Fibroblast of skin of abdomen (primary cell): ENCODE measurements at places on chromosomes 12 and 14.

GRCh38 chr12:32834122-32834521 lies 62.5 kb downstream of the PKP2 start:
- DNase-seq = no peak

DNA sequence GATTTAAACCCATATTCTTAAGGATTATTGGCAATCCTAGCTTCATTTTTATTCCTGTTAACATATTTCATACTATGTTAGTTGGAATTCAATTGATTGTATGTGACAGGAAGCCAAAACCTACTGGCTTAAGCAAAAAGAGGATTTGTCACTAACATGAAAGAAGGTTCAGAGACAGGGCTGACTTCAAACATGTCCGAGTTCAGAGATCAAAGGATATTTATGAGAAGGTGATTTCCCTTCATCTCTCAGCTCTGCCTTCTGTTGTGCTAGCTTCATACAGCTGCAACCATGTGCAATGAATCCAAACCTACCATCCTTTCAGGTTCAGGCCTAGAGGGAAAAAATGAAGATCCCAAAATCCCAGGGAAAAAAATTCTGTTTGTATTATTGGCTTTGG lies 349.7 kb downstream of the ATP23 start:
- no peak for DNase-seq

- DNase-seq = peak; percentile 14
These were observed 1.9 kb upstream of the DCAF5 start for GRCh38 chr14:69154779-69155178.

DNA sequence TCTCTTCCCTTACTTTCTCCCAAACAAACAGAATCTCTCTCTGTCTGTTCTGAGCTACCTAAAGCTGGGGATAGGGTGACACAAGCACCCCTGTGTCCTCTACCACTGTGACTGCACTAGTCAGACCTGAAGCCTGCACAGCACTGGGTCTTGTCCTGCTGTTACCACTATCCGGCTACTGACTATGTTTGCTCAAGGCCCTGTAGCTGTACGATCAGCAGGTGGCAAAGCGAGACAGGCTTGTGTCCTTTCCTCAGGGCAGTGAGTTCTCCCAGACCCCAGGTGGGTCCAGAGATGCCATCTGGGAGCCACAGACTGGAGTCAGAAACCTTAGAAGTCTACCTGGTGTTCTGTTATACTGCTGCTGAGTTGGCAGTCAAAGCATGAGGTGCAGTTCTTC lies 116.4 kb downstream of the NUBPL start:
- no peak for DNase-seq

- DNase-seq = no peak
These were observed 609.0 kb downstream of the KCNH5 start for GRCh38 chr14:62436261-62436660.

GRCh38 chr12:69254046-69254445 lies 14.7 kb downstream of the CPSF6 start:
- peak; percentile 33 for DNase-seq

GRCh38 chr14:24814346-24814745 lies 180.4 kb upstream of the GZMB start:
- DNase-seq = no peak

GRCh38 chr12:131499160-131499863 lies 211.6 kb upstream of the SFSWAP start:
- no peak for DNase-seq

- no peak for DNase-seq
These were observed 9.7 kb upstream of the KRT81 start for GRCh38 chr12:52300796-52301691.

DNA sequence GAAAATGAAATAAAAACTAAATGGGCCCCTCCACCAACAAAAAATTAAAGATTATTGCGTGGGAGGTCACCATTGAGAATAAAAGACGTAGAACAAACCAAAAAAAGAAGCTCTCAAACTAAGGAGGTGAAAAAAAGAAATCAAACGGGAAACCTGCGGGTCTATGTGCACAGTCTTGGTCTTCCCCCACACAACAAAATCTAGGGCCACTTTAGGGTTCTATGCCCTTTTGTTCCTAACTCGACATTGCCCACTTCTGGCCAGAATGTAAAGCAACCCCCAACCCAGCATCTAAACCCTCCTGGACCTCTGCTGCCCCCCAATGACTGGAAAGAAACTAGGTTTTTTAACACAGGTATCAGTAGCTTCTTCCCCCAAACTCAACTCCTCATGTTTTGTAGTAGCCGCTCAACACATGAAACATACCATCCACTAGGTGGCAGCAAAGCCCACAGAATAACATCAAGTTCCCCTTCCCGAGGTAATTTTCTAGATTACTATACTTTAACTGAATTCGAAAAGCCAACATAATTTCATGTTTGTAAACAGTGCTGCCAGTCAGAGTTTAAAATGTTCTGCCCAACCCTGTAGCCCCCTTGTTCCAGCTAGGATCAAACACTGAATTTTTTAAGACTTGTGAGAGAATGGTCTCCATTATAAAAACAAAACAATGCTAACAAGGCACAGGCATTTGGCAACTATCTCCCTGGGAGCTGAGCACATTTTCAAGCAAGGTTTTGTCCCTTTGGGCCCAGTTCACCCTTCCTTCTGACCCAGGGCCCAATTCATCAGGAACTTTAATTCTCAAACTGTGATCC lies 18.7 kb downstream of the DAD1 start:
- peak; percentile 76 for DNase-seq

DNA sequence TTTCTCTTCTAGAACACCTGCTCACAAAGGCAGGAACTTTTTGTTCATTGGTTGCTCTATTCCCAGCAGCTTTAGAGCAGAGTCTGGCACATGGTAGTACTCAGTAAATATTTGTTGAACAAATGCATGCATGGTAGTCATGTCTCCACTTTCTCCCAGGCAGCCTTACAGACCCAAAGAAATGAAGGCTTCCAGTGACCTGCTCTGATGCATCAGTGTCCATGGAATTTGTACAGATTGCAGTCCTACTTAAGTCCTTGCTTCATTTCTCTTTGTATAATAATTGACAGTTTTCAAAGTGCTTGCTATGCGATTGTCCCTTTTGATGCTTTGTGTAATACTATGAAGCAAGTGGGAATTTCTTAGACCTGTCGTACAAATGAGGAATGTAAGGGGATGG lies 119.6 kb downstream of the DERA start:
- DNase-seq = no peak

GRCh38 chr12:95653771-95654546 lies 102.7 kb upstream of the USP44 start:
- peak; percentile 68 for DNase-seq

DNA sequence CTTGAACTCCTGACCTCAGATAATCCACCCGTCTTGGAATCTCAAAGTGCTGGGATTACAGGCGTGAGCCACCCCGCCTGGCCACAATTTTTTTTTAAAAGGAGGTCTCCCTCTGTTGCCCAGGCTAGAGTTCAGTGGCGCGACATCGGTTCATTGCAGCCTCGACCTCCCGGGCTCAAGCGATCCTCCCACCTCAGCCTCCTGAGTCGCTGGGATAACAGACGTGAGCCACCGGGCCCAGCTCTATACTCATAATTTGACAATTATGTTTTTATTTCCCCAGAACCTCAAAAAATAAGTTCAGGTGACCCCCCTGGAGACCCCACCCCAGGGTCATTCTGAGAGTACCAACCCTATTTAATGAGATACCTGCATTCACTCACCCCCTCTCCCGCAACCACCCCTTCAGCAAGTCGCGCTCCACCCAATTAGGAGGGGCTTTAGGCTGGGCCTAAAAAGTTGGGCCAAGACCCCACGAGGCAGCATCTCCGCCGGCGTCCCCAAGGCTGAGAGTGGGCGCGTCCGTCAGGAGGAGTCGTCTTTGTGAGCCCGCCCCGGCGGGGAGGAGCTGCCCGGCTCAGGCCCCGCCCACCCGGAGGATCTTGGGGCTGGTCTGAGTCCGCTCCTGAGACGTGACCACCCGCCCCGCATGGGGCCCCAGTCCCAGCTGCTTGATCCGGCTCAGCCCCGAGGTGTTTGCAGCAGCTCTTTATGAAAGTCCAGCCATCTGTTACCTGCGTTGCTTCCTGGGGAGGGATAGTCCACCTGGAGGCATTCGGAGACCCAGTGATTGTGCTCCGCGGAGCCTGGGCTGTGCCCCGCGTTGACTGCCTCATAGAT lies at the start of gene ANKRD33:
ANKRD33 (plus strand) TSS at position 628 of the 840 bp plus-strand sequence; CDS start at position 712, 84 bp downstream.
- DNase-seq = no peak

DNA sequence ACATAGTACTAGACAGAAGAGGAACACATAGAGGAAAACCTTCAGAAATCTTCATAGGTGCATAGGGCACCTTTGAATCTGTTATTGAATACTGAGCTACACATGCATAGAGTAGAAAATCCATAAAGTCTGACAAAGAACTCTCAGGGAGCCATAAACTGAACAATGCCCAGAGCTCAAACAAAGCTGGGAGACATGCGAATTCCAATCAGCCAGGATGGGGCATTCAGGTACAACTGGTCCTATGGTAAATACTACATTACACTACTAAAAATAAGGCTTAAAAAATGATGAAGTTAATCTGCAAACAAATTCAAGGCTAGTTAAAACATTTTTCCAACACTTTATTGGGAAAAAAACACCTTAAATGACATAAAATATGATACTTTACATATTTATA lies 259.7 kb downstream of the DIO2 start:
- DNase-seq = no peak

DNA sequence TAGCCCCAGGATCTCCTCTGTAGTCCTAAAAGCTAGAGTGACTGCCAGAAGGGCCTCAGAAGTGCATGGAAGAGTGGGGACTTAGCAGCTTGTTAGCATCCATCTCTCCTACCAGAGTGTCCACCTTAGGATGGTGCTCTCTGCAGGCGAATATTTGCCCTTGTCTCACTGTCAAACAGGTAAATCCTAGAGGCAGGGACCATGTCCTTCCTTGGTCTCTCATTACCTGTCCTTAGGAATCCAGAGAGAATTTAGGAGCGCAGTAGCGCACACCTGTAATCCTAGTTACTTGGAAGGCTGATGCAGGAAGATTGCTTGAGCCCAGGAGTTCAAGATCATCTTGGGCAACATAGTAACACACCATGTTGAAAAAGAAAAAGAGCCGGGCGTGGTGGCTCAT lies 21.4 kb downstream of the AGAP2 start:
- DNase-seq = no peak

DNA sequence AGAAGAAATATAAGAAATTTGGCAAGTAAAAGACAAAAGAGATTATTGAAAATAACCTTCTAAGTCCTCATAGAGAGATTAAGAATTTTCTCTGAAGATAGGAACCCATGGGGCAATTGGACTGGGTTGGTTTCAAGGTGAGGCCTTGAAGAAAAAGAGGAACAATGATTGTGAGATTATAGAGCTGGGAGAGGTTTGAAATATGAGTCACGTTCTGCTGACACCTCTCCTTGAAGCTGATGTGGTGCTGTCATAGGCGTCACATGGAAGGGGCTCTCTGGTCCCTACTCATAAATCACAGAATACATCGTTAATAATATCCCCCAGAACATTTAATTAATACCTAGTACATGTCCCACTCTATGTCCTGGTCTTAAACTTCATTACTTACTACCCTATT lies 227.6 kb upstream of the PDE3A start:
- DNase-seq = no peak

DNA sequence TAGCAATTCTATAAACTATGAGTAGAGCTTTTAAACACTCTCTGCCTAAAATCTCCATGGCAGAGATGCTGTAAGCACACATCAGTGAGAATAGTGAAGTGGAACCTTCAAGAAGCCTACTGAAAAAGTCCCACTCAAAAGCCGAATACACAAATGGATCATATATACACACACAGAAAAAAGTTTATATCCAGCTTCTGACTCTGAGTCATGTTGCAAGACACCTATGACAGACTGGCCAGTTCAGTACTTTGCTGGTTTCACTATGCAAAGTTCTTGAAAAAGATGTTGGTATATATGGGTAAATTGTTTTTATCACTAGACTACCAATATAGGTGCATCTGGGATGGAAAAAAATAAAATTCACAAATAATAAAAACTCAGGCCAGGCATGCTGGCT lies 126.1 kb downstream of the KCNK10 start:
- no peak for DNase-seq

DNA sequence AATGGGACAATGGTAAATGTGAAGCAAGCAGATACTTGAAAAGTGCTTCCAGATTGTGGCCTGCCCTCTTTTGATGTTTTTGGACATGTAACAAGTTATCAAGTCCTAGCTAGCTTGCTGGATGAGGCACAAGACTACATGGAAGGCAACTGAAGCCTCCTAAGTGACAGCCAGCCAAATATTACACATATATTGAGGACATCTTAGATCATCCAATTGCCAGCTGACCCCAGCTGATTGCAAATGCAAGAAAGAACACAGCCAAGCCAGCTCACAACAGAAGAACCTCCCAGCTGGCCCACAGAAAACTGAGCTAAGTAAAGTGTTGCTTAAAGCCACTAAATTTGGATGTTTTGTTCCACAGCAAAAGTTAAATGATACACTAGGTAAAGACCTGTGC lies 156.9 kb downstream of the SRGAP1 start:
- DNase-seq = no peak

DNA sequence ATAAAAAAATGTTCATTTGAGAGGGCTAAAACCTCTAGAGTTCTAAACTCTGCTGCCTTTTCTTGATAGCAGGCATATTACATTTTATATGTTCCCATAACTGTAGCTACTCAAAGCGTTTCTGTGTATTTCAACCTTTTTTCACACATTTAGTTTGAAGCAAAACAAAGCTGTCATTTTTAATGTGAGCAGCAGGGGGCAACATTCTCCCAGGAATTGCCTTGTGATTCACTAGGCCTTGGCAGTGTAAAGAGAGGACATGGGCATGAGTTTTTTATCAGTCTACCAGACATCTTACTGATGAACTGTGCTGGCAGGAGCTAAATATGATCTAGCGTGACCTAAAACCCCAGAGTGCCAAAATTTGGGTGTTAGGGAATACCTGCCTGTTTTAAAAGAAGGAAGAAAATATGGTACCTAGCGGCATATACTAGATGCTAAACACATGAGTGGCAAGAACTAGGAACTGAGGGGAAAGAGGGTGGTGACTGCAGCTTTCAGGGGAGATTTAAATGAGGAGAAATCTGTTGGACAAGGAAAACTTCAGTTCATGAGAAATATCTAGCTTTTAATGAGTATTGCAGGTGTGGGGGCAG lies 65.3 kb downstream of the IFT43 start:
- peak; percentile 53 for DNase-seq

- peak; percentile 58 for DNase-seq
These were observed 77.1 kb downstream of the KCNMB4 start for GRCh38 chr12:70443062-70443673.

GRCh38 chr12:114668886-114669288 lies 15.1 kb downstream of the TBX3 start:
- no peak for DNase-seq

DNA sequence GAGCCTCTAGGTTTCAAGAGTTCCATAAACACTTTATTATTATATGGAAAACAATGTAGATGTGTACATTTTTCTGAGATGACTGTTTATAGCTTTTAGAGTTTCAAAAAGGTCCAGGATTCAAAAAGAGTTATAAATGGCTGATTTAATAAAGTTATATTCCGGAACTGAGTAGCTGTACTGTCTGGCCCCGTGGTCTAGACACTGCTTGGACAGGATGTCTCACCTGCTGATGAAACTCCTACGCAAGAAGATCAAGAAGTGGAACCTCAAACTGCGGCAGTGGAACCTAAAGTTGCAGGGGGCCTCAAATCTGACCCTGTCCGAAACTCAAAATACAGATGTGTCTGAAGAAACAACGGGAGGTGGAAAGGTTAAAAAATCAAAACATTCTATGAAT lies 69.7 kb downstream of the DCAF5 start:
- DNase-seq = no peak

GRCh38 chr14:49218436-49219092 lies 367.6 kb downstream of the RPS29 start:
- no peak for DNase-seq

GRCh38 chr12:131637986-131638385 lies 72.9 kb upstream of the SFSWAP start:
- no peak for DNase-seq
